ENCODE measurements at places on chromosomes 12 and 14.

- no peak for DNase-seq
Observed at GRCh38 chr14:87952307-87953094, 40.5 kb downstream of the GALC start.

DNA sequence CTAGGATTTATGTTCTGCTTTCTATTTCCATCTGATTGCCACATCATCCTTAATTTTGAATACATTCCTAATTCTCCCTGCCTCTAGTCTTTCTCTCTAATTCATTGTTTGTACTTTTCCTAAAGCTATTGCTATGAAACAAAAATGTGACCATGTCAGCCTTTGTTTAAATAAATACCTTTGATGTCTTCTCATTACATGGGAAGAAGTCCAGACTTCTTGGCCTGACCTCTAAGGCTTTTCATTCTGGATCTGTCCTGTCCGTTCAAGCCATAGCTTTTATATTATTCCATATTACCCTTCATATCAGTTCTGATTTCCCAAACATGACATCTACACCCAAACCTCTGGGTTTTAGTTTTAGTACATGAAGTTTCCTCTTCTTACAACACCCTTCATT, 91.4 kb downstream of the CDK17 start:
- no peak for DNase-seq

DNA sequence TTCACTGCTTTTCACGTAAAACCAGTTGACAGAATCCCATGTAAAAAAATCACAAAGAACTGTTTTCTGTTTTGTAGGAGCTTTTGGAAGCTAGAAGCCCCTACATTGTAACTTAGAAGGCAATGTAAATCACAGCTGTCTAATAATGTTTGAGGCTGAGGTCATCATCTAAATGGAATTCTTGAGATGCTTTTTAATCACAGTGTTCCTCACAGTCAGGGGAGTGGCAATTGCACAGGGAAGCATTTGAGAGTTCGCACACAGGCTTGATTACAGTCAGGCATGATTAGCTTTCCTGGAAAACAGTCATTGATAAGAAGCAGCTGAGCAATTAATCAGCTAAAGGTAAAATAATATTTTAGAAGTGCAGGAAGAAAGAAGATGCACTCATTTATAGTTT, 2.9 kb downstream of the SLC17A8 start:
- DNase-seq = no peak

- no peak for DNase-seq
Observed at GRCh38 chr14:91058042-91058581, 2.3 kb downstream of the RPS6KA5 start.

DNA sequence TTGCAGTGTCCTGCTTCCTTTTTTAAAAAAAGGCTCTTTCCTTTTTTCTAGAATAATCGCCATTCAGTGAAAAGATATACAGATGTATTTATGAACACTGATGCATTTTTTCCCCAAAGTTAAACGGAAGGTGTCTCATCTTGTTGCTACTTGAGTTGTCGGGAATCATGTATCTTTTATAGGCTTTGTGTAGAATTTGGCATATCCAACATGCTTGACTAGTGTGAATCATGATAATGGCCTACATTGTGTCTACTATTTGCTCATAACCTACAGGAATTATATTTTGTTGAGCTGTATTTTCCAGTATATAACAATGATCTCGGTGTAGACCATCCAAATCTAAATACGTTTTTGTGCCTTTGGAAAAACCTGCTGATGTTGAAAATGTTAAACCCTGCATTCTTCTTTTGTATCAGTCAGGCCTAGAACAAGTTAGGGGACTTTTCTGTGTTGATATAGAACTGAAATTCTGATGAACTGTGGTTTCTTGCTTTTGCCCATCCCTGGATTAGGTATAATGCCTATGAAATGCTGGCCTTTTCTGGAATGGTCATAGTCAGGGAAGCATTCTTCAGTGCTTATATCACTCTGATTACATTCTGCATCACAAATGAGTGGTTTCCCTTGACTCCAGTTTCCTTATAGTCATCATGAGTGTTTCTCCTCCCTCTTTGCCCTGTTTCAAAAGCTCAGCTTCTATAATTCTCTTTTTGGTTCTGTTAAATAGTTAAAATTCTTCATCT, 10.8 kb downstream of the BMAL2 start:
- DNase-seq = no peak

DNA sequence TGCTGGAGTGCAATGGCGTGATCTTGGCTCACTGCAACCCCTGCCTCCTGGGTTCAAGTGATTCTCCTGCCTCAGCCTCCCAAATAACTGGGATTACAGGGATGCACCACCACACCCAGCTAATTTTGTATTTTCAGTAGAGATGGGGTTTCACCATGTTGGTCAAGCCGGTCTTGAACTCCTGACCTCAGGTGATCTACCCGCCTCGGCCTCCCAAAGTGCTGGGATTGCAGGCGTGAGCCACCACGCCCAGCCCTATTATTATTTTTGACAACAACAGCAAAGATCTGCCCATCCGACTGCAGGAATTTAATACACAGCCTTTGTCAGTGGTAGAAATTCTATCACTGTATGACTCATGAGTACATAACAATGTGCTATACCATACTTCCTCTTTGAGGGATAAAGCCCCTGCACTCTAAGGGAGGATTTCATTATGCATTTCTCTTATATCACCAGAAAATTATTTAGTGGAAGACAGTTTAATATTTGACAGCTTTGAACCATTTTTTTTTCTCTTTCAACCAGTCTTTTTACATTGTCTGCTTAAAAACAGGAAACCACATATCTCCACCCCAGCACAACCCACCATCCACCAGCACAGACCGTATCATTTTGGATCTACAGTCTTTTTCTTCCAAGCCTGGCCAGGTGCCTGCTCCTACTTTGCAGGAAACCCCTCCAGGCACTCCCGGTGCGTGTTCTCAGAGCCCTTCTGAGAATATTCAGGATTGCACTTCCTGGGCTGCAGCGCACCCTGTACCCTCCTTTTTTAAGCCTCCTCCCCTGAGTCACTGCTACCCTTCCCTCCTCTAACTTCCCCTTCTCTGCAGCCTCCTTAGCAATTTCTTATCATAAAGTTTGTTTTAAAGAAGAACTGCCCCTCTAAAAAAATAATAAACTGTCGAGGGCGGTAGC, 594 bp downstream of the ARHGDIB start:
- no peak for DNase-seq

DNA sequence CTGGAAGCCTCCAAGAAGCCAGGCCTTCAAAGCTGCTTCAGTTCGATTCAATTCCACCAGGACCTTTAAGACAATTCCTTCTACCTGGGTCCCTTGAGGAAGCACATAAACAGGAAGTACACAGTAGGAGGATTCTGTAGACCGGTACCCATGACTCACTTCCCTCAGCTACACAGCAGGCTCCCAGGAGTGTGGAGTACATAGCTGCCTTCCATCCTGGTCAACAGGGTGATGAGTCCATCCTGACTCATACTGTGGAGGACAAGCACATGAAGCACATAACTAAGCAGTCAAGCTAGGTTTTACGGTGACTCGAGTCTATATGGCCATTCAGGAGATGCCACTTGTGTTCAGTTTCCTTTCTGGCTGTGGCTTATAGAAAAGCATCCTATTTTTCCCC, 197.6 kb upstream of the RBM19 start:
- DNase-seq = no peak

GRCh38 chr14:56199095-56199981, 81.1 kb downstream of the PELI2 start:
- DNase-seq = no peak

DNA sequence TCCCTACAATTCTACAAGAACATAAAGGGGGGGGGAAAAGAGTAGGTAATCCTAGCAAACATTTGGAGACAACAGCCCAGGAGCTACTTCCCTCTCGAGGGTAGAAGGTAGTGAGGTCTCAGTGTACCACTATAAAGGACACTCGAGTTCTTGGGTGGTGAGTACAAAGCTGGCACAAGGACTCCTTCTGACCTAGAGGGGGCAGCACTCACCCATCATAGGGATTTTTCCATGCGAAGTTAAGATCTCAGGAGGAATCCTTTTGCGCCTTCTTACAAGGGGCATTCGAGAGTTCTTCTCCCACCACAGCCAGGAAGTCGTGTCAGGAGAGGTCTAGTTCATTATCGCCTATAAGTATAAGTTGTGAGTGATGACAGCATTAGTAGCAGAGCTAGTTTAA, 200.2 kb upstream of the RBM19 start:
- DNase-seq = no peak

DNA sequence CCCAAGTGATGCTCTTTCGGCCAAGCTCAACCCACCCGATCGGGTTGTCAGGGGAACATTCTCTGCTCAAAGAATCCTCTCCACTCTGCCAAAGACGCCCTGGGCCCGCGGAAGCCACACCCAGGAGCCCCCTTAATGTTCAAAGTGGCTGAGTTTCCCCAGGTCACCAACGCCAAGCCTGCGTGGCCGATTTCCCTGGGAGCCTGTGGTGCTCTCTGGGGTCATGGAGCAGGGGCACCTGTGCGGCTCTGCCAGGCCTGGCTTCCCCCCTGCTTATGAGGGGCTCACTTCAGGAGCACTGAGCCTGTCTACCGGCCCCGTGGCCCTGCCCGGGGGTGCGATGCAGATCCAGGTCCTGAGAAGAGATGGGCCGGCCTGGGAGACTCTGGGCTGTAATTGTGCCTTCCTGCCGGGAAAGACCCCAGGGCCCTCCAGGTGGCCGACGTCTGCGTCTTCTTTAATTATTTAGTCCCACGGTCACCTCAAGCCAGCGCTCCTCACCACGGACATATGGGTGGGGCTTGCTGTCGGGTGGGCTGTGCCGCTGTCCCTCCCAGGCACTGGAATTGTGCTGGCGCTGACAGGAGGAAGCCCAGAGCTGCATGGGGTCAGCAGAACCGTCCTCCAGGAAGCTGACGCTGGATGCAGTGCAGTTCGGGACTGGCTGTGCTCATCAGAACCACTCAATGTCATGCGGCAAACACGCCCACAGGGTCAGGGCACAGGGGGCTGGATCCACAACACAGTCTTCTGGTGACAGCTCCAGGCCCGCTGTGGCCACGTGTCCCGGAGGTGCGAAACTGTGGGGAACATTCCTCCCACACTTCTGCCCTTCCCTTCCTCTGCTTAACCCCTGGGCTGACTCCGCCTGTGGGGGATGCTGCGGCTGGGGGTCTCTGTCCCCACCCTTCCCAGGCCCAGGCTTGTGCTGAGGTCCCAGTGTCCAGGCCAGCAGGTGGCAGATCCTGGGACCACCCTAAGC, 267.6 kb upstream of the SFSWAP start:
- DNase-seq = no peak

All from stimulated activated CD4-positive, alpha-beta T cell treated with anti-CD3 and anti-CD28 coated beads, Interleukin-1b, Interleukin-23, amount 100 ng/mL, for 1 hour (primary cell).